Renal cortex interstitium (tissue), 15 donors: ENCODE measurements at places on chromosomes 5 and 9. TPM values are rescaled to one million over a fixed set of nuclear protein-coding genes. Genes with fewer than 3 reads are reported as not detected.
A peak's percentile ranks its signal among the peaks of the same experiment; 100 is the strongest.

DNA sequence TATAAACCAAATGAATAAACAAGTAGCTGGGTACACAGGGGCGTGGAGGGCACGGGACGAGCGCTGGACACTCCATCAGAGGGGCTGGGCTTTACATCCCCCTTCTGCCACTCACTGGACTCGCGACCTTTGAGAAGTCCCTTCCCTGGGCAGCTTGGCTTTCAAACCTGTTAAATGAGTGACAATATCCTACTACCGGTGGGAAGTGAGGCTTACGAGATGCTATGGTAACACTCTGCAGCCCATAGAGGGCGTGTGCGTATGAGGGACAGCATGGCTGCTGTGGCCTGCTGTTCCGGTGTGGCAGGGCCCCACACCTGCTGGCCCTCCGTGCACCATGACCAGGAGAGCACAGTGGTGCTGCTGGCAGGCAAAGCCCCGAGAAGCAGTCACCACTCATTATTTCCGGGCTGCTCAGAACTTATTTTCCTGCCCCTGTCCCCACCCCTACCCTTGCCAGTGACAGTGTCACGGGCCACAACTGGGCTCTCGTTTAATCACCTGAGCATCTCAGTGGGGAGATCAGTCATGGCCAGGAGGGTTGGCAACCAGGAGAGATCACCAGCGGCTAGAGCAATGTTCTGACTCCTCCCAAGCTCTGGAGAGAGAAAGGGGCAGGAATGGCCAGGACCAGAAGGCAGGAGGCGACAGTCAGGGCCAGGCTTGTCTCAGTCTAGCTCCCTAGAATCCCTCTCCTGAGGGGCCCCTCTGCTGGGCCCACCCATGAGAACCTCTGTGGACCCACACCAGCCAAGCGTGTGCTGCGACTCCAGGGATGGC is 10.5 kb downstream of the CLTB start:
- no peak for DNase-seq

DNA sequence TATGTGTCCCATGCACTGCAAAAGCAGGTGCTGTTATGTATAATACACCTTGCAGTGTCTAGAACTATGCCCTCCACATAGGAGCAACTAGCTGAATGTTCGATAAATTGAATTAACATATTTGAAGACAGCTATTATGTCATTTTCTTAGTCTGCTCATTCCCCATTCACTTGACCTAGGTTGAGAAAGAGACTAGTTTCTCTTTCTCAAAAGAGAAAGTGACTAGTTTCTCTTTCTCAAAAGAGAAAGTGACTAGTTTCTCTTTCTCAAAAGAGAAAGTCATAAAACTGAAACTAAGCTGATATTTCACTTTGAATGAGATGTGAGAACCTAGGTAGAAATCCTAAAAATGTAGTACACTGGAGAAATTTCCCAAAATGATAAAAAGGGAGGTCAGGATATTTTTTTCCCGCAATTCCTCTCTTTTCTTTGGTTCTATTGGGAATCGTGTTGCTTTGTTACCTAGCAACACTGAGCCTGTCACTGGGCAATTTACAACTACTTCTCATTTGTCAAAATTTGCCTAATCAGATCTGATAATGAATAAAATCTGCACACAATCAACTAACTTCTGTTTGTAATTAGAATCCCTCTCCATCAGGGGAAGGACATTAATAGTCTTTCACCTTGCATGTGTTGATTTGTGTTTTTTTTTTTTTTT is 132.0 kb upstream of the GRIA1 start:
- DNase-seq: no peak

Gene SAXO1
- polyA plus RNA-seq: 0.29 TPM

- DNase-seq: peak; percentile 52
These were observed 352.7 kb downstream of the SPOCK1 start for GRCh38 chr5:137146402-137146890.

Gene TMEM8B
- 24.4 TPM for polyA plus RNA-seq

DNA sequence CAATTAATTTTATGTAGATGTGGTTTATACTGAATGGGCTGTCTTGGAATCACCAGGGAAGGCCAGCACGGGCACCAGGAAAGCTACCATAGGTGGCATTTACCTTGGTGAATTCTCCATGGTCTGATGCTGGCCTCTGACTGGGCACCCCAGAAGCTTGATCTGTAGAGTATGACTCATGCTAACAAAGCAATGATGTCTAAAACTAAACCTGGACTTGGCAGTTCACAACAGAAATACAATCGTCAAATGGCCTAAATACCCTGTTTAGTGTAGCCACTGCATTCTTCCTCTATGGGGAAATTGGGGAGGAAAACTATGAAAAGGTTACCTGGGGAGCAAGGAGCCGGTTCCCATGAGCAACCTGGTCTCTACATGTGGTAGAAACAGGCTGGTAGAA is 98.0 kb downstream of the ATPSCKMT start:
- no peak for DNase-seq

Gene TRIM36
- 2.3 TPM for polyA plus RNA-seq

- DNase-seq: no peak
These were observed 8.4 kb downstream of the TRPC7 start for GRCh38 chr5:136356747-136357469.

Gene NR3C1
- 32.5 TPM for polyA plus RNA-seq

- DNase-seq: no peak
These were observed 75.1 kb downstream of the MRPS27 start for GRCh38 chr5:72244862-72245371.

Gene GRXCR2
- polyA plus RNA-seq: not detected

DNA sequence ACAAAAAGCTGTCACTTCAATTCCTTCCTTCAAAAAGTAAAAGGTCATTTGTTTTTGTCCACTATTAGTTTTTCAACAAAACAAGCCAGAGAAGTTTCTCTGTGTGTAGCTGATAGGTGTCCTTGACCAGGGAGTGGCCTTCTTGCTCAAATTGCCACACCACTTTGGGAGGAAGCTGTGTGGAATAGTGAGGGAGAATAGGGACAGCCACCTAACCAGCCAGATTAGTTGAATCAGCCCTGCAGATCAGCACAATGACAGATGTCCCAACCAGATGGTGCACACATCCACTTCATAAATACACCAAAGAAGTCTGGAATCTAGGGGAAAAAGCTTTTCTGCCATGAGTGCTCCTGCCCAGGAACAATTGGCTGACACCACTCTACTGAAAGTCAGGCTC is 37.2 kb downstream of the NREP start:
- DNase-seq: no peak

- DNase-seq: no peak
These were observed 216.1 kb downstream of the MEF2C start for GRCh38 chr5:88666761-88667495.

Gene CYSRT1
- polyA plus RNA-seq: 12.8 TPM

- no peak for DNase-seq
These were observed 71.9 kb downstream of the MFAP3 start for GRCh38 chr5:154110716-154111115.

DNA sequence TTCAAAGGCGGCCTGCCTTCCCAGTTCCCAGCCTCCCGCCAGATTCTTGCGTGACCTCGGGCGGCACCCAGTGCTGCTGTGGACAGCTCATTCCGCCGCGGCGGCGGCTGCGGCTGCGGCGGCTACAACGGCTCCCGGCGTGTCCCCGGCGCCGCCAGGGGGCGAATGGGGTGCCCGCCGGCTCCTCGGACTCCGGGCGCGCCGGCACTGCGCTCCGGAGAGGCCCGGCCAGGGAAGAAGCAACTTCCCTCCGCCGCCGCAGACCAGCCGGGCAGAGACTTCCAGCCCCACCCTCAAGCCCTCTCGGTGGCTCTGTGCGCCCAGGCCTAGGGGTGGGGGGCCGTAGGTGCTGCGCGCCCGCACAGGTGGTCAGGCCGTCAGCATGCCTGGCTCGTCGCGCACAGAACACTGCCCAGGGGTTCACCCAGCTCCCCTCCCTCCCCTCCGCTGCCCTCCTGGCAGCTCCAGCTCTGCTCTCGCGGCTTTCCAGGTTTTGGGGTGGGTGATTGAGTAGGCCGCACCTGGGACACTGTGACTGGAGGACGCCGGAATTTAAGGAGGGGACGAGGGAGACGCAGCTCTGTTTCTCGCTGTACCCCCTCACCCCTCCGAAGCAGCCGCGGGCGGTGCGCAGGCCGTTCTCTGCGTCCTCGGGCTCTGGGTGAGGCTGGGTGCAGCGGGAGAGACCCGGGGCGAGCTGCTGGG is 20.2 kb downstream of the IGIP start:
- DNase-seq: no peak

Gene DOCK8
- 13.6 TPM for polyA plus RNA-seq

DNA sequence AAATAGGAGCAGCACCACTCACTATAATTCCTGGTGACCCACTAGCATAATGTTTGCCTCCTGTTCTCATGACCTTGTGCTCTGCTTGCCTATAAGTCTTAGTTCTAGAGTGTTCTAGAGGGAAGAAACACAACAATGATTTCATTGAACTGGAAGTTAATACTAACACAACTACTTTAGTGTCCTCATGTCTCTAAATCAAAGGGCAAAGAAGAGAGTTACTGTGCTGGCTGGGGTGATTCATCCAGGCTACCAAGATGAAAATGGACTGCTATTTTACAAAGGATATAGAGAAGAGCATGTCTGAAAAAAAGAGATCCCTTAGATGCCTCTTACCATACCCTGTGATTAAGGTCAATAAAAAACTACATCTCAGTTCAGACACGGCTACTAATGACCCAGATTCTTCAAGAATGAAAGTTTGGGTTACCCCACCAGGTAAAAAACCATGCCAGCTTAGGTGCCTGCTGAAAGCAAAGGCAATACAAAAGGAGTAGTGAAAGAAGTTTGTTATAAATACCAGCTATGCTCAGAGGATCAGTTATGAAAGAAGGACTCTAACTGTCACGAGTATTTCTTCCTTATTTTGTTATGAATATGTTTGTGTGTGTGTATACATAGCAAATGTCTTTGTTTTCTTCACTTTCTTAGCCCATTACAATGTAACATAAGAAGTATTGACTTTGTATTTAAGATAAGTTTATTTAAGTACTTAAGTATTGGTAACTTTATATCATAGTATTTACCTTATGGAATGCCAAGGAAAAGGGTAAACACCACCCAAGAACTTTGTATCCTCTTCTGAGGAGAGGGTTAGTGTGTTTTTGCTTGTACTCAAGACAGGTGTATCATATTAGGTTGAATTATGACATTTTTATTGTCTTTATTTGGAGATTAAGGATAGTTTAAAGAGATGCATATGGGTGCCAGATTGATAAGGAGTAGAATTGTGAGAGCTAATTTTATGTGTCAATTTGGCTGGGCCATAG is 314.1 kb upstream of the PTGER4 start:
- DNase-seq: no peak

DNA sequence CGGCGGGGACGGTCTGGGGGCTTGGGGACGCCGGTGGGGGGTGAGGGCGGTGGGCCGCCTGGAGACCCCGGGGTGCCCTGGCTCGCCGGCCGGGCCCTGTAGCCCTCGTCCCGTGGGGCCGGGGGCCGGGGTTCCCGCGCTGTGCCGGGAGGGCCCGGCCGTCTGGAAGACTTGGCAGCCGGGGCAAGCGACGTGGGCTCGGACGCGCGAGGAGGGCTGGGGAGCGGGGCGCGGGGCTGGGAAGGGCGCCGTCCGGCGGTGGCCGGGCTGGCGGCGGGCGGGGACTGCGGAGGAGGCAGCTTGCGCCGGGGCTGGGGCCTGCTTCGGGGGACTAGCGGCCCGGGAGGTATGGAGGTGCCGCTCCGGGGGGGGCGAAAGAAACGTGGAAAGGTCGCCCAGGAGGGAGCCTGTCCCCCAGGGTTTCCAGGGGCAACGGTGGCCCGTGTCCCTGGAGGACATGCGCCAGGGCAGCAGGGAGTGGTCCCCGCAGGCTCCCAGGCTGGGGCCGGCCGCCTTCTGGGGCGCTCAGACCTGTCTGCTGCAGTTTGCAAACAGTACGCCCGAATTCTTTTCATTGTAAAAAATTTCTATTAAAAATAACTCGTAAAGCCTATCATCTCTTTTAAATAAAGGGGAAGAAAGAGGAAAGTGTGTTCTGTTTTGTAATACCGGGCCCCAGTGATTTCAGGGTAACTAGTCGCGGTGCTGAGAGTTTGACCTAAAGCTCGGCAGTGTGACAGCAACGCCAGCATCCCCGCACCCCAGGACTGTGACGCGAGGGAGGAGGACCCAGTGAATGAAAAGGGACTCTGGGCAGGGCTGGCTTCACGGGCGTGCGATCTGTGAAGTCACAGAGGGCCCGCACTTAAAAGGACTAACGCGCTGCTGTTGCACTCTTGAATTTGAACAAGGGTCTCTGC is 752 bp upstream of the ANKH start:
- DNase-seq: no peak
